ENCODE measurements at places on chromosomes 1 and 21.

DNA sequence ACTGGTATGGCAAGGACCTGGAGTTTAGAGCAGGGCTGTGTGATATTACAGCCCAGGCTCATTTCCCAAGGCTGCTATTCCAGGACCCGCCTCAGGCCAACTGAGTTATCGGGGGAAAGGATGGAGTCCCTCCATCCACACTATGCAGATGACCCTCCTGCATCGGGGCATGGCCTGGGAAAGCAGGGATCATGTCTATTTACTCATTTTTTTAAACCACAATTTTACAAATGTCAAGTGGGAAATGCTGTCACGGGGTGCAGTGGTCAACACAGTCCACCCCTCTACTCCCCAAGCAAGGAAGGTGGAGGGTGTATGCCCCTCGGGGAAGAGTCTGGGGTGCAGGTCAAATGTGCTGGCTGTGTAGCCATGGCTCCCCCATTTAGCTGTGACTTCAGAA is 6.1 kb upstream of the CLEC20A start:
- DNase-seq, result no peak

DNA sequence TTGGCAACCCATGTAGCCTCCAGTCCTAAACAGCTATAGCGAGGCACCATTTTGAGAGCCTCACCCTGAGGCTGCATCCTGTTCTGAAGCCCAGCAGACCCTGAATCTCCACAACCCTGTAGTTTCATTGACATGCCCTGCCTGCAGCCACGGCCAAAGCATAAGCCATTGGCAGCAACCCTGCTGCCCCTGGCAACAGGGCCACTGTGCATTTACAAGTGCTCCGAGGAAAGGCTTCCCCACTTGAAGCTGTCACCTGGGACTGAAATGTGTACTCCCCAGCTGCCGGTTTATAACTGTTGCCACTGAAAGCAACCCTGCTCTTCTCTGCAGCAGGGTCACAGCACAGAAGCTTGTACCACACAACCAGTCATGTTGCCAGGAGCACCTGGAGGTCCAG is 124.2 kb upstream of the OLFM3 start:
- no peak for DNase-seq

GRCh38 chr1:55774446-55774845 is 559.3 kb upstream of the USP24 start:
- DNase-seq, result no peak

GRCh38 chr1:93047618-93048017 is 31.5 kb upstream of the MTF2 start:
- DNase-seq, result no peak

DNA sequence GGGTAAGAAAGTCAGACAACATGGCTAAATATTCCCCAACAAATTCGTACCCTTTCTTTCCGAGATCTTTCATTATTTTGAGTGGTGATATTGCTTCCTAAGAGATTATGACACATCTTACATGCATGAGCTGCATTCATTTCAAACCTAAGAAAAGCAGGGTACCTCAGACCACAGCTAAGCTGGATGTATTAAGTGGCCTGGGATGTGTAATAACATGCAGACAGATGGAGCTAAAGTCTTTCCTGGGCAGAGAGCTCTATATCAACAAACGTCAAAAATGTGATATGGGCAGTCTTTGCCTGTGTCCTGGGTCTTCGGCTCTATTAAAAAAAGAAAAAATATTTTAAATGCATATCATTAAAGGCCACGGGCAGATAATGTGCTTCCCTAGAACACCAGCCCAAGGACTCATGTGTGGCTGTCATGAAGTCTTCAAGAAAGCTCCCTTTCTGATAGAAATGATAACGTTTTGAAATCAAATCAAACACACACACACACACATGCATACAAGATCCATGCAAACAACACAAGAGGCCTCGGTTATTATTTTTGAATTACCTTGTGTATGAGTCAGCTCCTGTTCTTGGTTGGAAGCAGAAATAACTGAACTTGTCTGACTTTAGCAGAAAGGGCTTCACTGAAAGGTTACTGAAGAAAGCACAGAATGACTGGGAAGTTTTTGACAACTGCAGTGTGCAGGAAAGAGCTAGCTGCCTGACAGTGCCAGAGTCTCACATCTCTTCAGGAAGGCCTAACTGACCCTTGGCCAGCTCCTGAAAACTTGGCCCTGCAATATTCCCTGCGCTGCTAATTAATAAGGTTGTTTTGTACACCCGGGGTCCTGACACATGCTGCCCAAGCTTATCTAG is 231.2 kb downstream of the DSCAM start:
- DNase-seq, result no peak

Measured in kidney epithelial cell (primary cell).